ENCODE measurements at places on chromosomes 7 and 10. TPM values are rescaled to one million over a fixed set of nuclear protein-coding genes. Genes with fewer than 3 reads are reported as not detected.
A peak's percentile ranks its signal among the peaks of the same experiment; 100 is the strongest.

Gene IGFBP1
- 0.20 TPM for total RNA-seq

Gene CFAP70
- under 0.01 TPM for total RNA-seq

- DNase-seq: no peak
Observed at GRCh38 chr7:30463405-30464145, 15.0 kb downstream of the NOD1 start.

GRCh38 chr7:151930695-151931094 is 25.6 kb upstream of the GALNTL5 start:
- peak; percentile 30 for DNase-seq

DNA sequence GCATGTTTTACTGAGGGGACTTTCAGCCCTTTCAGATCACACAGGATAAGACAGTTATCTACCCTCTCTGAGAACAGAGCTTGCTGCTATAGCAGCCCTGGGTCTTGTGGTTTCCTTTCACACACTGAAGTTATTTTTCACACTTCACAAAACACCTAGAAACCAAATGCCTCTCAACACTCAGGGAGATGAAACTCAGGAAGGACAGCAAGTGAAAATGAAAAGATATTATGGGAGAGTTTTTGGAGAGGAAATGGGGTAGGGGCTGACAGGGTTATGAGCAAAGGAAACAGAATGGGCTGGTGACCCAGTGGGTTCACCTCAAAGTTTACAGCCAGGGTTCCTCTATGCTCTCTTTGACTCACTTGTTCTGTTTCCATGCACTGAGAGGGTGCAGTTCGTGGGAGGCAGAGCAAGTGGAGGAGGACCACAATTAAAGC is 17.0 kb upstream of the GIMAP2 start:
- DNase-seq: no peak
